ENCODE measurements at places on chromosomes 12 and 14.

- DNase-seq, result no peak
These were observed 12.3 kb upstream of the DYNLL1 start for GRCh38 chr12:120483621-120484020.

DNA sequence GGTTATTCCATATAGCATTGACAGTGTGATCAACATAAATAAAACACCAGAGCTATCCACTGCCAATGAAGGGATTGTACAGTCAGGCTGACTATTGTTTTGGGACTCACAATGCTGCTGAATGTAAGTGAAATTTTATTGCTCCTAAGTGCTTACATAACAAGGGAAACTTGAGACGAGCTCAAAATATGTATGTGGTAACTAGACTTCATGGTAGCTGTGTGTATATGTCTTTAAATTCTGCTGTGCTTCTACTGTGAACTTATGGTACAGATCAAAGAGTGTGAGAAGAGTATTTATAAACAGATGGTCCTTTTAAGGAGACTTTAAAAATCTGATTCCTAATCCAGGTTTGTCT lies 6.9 kb downstream of the FLRT2 start:
- peak; percentile 29 for DNase-seq

DNA sequence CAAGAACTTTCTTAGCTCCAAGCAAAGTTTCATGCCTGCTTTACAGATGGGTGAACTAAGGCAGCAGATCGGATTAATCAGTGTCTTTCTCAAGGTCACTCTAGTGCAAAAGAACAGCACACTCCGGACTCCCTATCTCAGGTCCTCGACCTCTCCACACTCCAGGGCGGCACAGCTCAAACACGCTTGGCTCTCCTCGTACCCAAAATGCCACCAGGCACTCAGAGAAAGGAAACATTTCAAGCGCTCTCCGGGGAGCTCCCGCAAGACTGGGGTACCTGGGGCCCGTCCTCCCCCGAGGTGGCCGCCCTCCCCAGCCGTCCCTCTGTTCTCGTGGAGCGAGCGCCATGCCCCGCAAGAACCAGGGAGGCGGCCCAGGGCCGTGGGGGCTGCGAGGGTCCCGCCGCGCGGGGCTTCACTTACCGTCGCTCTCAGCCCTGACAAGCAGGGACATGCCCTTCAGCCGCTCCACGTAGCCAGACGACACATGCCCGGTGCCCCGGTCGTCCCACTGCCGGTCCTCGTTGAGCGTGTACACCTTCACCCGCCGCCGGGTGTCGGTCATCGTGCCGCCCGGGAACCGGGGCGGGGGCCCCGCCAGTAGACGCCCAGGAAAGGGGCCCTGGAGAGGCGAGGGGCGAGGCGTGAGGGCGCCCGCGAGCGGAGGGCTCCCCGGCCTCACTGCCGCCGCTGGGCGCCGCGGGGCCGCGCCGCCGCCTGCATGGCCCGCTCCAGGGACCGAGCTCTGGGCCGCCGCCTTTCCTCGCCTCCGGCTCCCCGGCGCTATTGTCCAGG lies 830 bp downstream of the PPP4R3A start:
- no peak for DNase-seq

- DNase-seq, result no peak
These were observed 17.6 kb upstream of the RNASE3 start for GRCh38 chr14:20873370-20874177.

DNA sequence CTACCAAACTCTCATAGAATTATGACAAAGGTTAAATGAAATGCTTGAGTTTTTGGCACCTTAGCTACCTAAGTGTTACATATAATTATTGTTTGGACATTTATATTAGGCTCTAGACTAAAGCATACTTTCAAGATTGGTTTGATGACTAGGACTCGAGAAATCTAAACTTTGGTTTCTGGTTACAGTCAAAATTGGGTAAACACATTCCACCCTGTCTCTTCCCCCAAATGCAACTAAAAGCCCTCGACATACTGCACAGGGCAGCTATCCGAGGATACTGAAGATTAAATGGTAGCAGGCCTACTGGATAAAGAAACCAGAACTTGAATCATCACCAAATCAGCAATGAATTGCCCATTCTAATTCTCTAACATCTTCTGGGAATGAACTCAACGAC lies 369.1 kb downstream of the PRKD1 start:
- DNase-seq, result no peak

DNA sequence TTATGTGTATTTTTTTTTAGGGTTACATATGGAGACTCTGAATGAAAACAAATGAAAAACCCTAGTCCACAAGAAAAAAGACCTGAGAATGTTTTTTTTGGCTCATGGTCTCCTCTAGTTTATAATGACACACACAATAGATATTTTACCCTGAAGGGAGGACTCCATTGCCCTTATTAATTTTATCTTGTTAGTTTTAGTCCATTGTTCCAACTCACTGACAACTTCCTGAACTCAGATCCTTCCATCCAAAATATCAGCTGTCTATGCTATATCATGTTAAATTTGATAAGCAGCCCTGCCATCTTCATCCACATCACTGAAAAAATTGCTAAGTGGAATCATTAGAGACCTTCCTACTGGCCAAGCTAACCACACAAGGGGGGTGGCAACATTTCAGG lies 232.1 kb downstream of the MON2 start:
- DNase-seq, result no peak

GRCh38 chr14:64692189-64692985 lies 11.8 kb upstream of the PLEKHG3 start:
- DNase-seq, result no peak

DNA sequence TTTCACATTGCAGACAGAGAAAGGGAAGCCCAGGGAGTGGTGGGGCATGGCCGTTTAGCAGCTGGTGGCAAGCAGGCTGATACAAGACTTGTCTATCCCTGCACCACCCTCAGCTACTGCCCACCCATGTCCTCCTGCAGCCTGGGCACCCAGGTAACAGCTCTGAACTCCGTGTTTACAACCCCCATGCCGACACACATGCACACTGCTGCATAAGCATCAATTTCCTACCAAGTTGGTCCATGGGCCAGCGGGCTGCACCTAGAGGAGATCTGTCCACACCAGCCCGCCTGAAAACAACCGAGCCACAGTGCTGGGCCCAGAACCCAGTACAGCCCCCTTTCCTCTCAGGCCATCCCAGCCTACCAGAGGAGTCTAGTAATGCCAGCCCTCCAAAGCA lies 75.9 kb upstream of the C14orf180 start:
- DNase-seq, result no peak

DNA sequence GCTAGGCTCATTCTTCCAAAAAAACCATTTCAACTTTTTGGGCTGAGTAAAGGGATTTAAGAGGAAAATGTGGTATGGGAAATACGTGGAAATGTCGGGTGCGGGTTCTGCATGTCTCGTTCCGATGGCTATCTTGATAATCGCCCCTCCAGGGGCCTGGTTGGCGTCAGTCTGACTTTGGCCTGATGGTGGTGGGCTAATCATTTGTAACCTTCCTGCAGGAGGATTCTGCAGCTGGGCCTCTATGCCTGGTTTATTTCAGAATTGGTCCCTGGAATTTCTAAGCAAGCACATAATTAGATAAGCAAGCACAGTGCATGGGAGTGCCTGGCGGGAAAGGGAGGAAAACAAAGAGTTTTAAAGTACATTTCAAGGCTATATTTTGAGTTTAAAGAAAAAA lies 14.8 kb upstream of the SLC4A8 start:
- no peak for DNase-seq
